CD4-positive, alpha-beta T cell treated with Interleukin-4 for 4 hours (primary cell): ENCODE measurements at places on chromosomes 7 and 10.

- no peak for DNase-seq
Measured at GRCh38 chr10:77071001-77071511, 566.6 kb downstream of the KCNMA1 start.

DNA sequence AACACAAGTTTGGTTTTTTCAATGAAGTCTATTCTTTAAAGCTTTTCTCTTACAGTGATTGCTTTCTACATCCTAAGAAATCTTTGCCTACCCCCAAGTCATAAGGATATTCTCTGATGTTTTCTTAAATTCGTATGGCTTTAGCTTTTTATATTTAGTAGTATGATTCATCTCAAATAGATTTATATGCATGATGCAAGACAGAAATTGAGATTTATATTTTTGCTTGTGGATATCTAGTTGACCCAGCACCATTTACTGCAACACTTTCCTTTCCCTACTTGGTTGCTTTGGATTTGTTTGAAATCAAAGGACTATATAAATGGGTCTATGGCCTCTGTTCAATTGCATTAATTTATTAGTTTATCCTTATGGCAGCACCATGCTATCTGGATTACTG, 113.9 kb downstream of the ZNF438 start:
- no peak for DNase-seq

GRCh38 chr7:46203926-46204325, 282.9 kb upstream of the IGFBP3 start:
- no peak for DNase-seq

GRCh38 chr10:86293396-86293791, 73.2 kb downstream of the GRID1 start:
- no peak for DNase-seq

GRCh38 chr7:149404396-149404795, 56.5 kb downstream of the ZNF777 start:
- no peak for DNase-seq

GRCh38 chr10:119348516-119349240, 141.3 kb downstream of the GRK5 start:
- DNase-seq = no peak

DNA sequence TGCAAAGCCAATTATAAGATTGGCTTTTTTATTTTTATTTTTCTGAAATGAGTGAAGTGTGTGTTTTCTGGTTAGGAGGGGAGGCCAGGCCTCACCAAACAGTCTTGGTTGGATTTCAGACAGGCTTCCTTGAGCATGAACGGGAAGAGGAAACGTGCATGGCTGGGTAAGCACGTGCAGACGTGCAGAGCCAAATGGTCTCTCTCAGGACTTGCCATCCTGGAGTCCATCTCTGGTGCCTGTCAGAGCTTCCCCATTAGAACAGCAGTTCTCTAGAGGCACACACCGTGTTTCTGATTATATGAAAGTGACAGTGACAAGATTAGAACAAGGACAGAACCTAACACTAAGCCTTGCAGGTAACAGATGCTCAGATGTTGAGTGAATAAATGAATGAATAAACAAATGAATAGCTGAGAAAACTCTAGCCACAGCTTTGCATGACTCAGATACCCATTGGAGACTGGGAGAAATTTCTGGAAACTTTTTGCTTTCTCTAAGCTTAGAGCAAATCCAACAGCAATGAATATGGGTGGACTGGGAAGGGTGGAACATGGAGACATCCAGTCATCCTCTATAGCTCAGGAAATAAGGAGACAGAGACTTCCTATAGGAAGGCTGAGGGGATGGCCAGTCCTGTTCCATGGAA, 11.8 kb upstream of the CALD1 start:
- no peak for DNase-seq

- DNase-seq = no peak
Measured at GRCh38 chr7:102872460-102872859, 40.3 kb upstream of the LRRC17 start.

DNA sequence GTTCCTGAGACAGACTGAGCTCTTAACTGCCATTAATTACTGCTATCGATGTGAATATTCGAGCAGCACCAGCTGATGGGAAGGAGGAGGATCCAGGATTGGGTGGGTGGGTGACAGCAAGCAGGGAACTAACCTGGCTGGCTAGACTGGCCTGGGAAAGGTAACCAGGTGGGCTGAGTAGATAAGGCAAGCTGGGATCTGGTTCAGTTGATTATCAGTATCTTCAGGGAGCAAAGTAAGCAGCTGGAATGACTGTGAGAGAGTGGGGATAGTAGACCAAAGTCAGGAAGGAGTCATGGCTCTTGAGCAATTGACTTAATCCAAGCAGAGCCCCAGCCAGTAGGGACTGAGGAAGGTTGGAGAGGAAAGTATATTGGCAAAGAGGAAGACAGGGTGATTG, 46.9 kb upstream of the KMT2E start:
- no peak for DNase-seq

- no peak for DNase-seq
Measured at GRCh38 chr7:115024276-115024675, 102.4 kb downstream of the MDFIC start.

- DNase-seq = no peak
Measured at GRCh38 chr7:12803542-12803941, 116.1 kb downstream of the ARL4A start.

GRCh38 chr10:132185601-132186487, 904 bp upstream of the DPYSL4 start:
- peak; percentile 14 for DNase-seq

GRCh38 chr7:74202841-74203556, 6.8 kb upstream of the LAT2 start:
- peak; percentile 33 for DNase-seq
